H4 (cell line): ENCODE measurements at places on chromosomes 7 and 10. TPM values are rescaled to one million over a fixed set of nuclear protein-coding genes. Genes with fewer than 3 reads are reported as not detected.

GRCh38 chr7:128135515-128136214, 104.4 kb upstream of the LRRC4 start:
- peak; percentile 52 for DNase-seq

DNA sequence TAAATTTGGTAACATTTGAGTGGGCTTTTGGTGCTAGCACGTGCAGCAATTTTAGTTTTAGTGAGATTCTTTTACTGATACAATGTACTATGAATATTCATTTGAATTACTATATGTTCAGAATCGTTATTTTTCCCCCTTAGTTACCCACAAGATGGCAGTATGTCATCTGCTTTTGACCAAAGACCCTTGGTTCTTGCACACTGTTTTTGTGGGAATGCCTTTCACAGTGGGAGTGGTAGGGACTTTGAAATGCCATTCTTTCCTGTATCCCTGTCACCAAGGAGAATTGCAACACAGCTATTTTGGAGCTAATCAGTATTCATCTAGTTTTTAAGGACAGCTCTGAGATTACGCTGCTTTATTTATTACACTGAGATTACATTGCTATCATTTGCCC, 40.6 kb downstream of the SEC23IP start:
- peak; percentile 20 for DNase-seq

GRCh38 chr7:142784716-142785115, 13.9 kb downstream of the PRSS2 start:
- DNase-seq = no peak

- DNase-seq = no peak
Observed at GRCh38 chr10:70690589-70690988, 18.3 kb downstream of the ADAMTS14 start.

DNA sequence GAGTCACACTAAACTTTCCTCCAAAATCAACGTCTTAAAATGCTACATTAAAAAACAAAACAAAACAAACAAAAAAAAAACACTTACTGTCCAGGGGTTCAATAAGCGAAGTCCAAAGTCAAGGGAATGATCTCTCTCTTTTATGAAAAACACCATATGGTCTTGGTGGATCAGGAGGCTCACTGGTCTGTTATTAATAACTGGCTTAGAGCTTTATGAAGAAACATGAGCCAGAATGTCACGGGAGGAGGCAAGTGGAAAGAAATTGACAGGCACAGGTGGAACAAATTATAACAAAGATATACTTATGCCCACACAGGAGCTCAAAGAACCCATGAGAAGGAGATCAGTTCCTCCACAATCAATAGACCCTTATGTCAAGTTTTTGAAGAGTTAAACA, at the start of gene MRLN:
MRLN (minus strand) TSS at position 189 of the 400 bp plus-strand sequence.
- DNase-seq = no peak

GRCh38 chr7:74202841-74203556, 6.8 kb upstream of the LAT2 start:
- peak; percentile 88 for DNase-seq

DNA sequence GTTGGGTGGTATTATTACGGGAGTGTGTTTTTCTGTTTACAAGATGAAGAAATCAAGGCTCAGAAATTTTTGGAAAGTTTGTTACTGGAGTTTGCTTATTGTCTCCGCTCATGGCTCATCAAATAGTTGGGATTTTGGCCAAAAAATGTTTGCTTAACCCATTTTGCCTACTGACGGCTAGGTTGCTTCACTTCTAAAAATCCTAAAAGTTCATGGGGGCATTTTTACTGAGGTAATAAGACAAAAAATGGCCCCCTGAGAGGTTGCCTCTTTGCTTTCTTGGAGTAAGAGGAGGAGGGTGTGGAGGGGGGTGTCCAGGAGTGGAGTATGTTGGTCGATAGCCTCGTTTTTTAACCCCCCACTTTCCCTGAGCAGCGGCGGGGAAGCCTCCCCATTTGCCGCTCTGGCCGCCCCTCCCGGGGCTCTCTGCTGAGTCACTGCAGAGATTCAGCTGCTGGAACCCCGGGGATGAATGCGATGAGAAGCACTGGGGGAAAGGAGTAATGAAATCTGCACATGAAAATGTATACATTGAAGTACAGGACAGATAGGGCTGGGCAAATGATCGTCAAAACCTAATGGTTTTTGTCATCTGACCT, 1.5 kb downstream of the MEST start:
- DNase-seq = no peak

DNA sequence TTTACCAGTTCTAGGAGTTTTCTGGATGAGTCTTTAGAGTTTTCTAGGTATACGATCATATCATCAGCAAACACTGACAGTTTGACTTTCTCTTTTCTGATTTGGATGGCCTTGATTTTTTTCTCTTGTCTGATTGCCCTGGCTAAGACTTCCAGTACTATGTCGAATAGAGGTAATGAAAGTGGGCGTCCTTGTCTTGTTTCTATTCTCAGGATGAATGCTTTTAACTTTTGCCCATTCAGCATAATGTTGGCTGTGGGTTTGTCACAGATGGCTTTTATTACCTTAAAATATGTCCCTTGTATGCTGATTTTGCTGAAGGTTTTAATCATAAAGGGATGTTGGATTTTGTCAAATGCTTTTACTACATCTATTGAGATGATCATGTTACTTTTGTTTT, 223.2 kb upstream of the COBL start:
- no peak for DNase-seq

DNA sequence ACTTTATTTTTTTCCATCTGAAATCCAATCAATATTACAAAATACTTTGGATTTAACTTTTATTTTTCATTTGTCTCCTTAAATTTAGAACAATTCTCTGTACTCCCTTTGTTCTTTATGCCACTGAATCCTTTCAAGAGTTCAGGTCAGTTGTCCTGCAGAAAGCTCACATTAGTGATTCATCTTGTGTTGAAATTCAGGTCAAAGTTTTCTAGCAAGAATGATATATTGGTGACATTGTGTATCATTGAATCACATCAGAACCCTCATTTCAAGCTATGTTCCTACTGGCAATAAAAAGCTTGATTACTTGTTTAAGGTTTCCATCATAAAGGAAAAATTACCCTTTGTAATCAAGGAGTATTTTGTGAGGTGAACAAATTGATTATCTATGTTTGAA, 378.8 kb upstream of the STEAP1 start:
- DNase-seq = no peak

GRCh38 chr10:58241346-58241745, 26.3 kb downstream of the IPMK start:
- DNase-seq = no peak

GRCh38 chr10:12909836-12910185, 91.7 kb downstream of the CCDC3 start:
- DNase-seq = no peak

DNA sequence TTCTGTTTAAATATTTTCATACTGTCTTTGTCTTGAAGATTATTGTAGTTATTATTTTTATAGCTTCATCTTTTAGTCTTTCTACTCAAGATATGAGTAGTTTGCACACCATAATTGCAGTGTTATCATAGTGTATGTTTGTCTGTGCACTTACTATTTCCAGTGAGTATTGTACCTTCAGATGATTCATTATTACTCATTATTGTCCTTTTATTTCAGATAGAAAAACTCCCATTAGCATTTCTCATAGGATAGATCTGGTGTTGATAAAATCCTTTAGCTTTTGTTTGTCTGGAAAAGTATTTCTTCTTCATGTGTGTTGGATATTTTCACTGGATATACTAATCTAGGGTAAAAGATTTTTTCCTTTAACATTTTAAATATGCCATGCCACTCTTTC, 646.2 kb upstream of the GRM3 start:
- no peak for DNase-seq

GRCh38 chr10:102167861-102168260, 15.7 kb downstream of the NOLC1 start:
- no peak for DNase-seq

DNA sequence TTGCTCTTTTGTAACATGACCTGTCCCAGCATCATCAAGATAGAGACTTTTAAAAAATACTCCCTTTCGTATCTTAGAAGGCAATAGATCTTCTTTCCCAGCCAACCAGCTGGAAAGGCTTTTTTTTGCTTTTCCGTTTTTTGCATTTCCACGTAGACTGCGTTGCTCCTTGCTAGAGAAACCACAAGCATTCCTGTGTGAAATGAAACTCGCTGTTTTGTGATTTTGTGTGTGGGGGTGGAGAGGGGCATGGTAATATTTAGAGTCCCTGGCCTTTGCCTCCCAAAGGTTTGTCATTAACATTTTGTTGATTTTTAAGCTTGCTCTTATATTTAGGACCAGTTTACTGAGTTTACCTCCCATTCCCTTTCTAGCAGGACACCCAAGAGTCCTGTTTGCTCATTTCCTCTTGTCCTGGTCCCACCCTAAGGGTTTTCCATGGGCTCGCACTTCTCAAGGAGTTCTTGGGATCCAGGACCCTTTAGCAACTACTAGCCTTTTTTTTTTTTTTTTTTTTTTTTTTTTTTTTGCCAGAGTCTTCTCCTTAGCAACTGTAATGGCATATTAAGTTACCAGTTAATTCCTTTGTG, 243.6 kb downstream of the BICC1 start:
- peak; percentile 24 for DNase-seq

DNA sequence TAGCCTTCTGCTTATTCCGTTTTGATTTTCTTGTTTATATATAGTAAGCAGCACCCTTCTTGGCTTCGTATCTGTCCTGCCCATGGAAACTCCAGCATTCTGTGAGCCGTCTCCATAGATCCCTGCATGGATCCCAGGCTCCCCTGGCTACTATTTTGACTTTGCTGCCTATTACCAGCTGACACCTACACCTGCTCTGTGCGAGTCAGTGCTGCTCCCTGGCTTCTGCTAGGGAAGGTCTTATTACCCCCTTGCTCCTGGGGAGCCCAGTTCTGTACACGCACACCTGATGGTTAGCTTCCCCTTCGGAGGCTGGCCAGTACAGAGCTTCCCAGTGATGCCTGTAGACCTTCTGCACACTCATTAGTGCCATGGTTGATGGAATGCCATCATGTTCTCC, 35.4 kb downstream of the NACAD start:
- no peak for DNase-seq

Gene OR2A5
- not detected in 2 replicates for total RNA-seq

Gene MMP21
- not detected in 2 replicates for total RNA-seq

Gene C10orf62
- not detected in 2 replicates for total RNA-seq

Gene KLF14
- 0.64 TPM in 1 of 2 replicates, not detected in the other for total RNA-seq

Gene AMZ1
- not detected in 2 replicates for total RNA-seq

Gene ZPBP
- not detected in 2 replicates for total RNA-seq

Gene GIMAP7
- not detected in 2 replicates for total RNA-seq

Gene ASB10
- not detected in 2 replicates for total RNA-seq

Gene TMEM229A
- total RNA-seq = not detected in 2 replicates
